Left ventricle myocardium inferior (tissue), 1 donor: ENCODE measurements at places on chromosomes 16 and 17. TPM values are rescaled to one million over a fixed set of nuclear protein-coding genes. Genes with fewer than 3 reads are reported as not detected.

DNA sequence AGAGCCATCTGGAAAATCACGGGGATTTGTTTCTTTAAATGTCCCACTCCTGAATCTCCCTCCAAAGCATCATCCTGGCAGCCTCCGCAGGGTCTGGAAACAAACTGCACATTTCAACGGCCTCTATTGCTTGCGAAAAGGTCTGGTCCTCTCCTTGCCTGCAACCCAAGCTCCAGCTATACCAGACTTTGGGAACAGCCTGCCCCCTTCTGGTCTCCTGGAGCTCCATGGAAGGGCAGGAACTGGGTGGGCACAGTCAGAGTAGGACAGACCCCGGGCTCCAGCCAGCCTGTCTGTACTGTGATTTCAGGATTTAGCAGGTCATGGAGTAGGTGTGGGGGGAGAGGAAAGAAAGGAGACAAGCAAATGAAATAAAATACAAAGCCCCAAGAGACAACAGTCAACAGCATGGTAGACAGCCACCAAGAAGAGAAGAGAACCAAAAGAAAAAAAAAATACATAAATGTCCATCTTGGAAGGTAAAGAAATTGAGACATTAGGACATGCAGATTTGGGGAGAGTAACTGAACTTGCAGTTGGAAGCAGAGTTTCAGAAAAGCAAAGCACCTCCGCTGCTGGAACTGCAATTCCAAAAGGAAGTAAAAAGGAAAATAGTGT, 2.7 kb downstream of the XYLT1 start:
- DNase-seq: peak; percentile 54

DNA sequence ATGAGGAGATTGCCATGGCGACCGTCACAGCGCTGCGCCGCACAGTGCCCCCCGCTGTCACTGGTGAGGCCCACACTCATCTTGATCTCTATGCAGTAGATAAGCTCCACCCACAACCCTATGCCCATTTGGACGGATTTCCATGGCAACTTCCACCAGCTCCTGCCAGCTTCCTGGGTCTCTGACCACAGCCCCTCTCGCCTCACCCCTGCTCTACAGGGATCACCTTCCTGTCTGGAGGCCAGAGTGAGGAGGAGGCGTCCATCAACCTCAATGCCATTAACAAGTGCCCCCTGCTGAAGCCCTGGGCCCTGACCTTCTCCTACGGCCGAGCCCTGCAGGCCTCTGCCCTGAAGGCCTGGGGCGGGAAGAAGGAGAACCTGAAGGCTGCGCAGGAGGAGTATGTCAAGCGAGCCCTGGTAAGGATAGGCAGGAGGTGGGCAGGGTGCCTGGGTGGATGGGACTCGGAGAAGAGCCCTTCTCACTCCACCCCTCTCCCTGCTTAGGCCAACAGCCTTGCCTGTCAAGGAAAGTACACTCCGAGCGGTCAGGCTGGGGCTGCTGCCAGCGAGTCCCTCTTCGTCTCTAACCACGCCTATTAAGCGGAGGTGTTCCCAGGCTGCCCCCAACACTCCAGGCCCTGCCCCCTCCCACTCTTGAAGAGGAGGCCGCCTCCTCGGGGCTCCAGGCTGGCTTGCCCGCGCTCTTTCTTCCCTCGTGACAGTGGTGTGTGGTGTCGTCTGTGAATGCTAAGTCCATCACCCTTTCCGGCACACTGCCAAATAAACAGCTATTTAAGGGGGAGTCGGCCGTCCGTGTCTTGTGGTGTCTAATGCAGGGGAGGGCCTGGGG, 4.3 kb downstream of the ALDOA start:
- DNase-seq: peak; percentile 46

DNA sequence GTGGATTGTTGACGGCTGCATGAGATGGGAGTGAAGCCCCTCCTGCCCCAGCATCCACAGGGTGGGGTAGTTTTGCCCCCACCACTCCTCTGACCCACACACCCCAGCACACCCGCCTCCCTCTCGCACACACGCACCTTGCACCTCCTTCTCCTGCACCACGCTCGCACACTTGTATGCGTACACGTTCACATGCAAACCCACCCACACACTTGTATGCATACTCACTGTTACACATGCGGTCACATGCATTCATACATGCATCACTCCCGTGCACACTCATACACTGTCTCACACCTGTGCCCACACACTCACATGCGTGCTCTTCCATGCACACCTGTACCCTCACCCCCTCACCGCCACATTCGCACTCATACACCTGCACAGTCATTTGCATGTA, 70.5 kb upstream of the CIBAR2 start:
- no peak for DNase-seq

GRCh38 chr17:57600074-57600473, 145.0 kb downstream of the CCDC182 start:
- DNase-seq: no peak

- DNase-seq: no peak
Measured at GRCh38 chr17:8125947-8126490, 2.1 kb upstream of the HES7 start.

GRCh38 chr16:81502396-81503070, 57.9 kb downstream of the CMIP start:
- no peak for DNase-seq

- DNase-seq: no peak
Measured at GRCh38 chr17:29394761-29395160, 4.6 kb downstream of the TAOK1 start.

DNA sequence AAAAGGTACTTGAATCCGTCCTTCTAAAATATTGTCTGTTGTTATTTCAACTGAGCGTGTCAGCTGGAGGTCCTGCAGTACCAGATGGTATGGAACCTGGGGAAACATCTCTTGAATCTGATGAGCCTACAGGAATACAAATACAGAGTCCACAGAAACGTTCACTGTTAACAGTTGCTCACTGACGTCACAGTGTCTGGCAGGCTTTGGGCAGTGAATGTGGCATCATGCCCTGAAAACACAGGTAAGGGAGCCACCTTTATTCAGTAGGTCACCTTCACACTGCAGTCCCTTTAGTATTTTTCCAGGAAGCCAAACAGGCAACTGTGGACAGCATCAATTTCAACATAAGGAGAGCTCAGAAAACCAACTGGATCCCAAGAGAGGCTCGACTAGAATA, 56.1 kb downstream of the AMFR start:
- DNase-seq: no peak

GRCh38 chr16:48538746-48539484, 71.1 kb downstream of the N4BP1 start:
- no peak for DNase-seq

GRCh38 chr17:65584604-65585521, 23.4 kb upstream of the AXIN2 start:
- peak; percentile 42 for DNase-seq

DNA sequence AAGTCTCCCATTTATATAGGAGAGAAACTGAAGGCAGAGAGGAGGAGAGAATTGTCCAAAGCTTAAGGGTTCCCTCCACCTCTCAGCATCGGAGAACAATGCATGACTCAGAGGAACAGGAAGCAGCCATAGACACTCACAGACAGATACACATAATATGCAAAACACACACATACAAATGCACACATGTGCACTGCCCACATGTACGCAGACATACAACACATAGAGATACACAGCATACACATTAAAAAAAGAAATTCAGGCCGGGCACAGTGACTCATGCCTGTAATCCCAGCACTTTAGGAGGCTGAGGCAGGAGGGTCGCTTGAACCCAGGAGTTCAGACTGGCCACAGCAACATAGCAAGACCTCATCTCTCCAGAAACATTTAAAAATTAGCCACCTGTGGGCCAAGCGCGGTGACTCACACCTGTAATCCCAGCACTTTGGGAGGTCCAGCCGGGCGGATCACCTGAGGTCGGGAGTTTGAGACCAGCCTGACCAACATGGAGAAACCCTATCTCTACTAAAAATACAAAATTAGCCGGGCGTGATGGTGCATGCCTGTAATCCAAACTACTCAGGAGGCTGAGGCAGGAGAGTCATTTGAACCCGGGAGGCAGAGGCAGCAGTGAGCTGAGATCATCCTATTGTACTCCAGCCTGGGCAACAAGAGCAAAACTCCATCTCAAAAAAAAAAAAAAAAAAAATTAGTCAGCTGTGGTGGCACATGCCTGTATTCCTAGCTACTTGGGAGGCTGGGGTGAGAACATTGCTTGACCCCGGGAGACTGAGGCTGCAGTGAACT, 11.3 kb downstream of the ERAL1 start:
- no peak for DNase-seq

DNA sequence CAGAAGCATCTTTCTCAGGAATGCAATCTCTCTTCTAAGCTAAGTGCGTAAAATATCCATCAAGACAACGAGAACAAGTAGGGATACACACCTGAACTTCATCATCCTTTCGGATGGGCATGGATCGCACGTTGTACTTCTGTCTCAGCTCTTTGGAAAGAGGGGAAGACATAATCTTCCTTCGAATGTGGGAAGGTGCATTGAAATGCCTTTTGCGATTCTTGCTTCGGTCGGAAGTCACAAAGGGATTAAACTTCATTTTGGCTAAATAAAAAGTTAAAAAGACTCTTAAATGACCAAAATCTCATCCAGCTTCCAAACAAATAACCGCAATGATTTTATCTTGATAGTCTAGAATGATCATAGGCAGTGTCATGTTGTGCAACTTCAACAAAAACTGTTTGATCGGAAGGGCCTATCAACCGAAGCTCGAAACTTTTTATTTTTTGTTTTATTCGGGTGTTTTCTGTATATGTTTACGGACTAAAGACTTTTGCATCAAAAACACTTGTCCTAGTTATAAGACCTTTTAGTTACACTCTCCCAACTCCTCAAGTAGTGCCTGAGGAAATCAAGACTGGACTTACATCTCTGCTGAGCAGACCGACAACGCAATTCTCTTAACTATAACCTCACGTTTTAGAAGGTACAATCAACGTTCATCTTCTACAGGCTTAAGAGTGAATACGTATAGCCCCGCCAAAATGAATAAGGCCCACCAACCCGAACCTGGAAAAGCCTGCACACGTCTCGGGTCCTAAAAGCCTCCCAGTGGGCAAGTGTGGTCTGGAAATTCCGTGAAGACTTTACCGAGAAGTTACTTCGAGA, 727 bp downstream of the RPL26 start:
- no peak for DNase-seq

DNA sequence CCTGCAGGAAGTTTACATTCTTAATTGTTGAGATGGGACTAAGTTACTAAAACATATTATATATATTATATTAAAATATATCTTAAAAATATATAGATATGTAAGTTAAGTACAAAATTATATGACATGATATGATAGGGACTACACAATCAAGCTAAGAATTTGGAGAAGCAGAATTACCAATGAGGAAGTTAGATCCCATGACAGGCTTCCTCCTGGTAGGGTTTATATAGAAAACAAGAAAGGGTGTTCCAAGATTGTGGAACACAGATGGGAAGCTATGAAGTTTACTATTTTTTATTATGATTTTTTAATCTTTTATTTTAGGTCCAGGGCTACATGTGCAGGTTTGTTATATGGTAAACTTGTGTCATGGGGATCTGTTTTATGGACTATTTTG, 260.8 kb upstream of the ZFHX3 start:
- DNase-seq: no peak

GRCh38 chr17:72922219-72922618, 170.3 kb downstream of the SLC39A11 start:
- no peak for DNase-seq

GRCh38 chr16:20870122-20870820, 29.9 kb downstream of the DCUN1D3 start:
- no peak for DNase-seq

GRCh38 chr16:22664132-22664531, 149.8 kb upstream of the HS3ST2 start:
- no peak for DNase-seq

GRCh38 chr17:74608511-74608910, 15.0 kb downstream of the CD300E start:
- no peak for DNase-seq

DNA sequence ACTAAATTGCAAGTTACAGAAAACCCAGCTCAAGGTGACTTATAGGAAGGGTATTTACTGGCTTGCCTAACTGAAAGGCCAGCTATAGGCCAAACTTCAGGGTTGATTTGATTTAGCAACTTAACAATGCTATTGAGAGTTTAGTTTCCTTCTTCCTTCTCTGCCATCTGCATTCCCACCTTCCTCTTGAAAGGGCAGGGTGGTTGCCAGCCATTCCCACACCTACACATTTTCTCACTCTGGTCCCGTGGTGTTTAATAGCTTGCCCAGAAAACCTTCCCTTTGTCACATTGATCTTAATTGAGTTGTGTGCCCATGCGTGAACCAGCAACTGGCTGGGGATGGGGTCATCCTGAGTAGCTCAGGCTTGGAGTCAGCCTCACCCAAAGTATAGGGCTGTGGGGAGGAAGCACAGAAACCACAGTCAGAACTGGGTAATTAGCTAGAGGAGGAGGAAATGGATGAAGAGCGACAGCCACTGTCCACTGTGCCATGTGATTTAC, 194.7 kb downstream of the SPECC1 start:
- DNase-seq: no peak

DNA sequence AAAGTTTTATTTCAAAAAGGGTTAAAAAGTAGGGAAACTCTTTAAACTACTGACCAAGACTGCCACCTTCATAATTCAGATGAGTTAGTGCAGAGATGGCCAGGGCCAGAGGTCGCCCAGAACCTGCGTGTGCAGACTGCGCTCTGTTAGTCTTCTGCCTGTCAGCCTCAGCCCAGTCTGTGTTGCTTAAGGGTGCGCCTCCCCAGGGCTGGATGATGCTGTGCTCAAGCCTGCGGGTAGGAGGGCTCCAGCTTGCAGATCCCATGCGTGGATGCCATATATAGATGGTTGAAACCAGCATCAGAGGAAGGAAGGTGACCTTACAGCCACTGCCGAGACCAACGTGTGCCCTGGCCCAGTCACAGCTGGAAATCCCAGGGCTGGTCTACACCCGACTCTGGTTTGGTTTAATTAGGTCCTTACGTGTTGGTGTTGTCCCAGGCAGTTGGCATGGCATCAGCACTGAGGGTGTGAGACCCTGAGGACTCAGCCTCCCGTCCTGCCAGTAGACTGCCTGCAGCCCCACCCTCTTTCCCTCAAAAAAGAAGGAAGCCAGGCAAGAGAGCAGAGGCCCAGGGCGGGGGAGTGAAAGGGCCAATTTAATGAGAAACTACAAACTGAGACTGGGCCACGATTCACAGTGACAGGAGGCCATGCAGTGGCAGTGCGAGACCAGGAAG, 27.7 kb downstream of the CDIP1 start:
- no peak for DNase-seq

Gene FBXW10
- 0.08 TPM for total RNA-seq

Gene KRT25
- not detected for total RNA-seq

Gene EVPL
- total RNA-seq: not detected

Gene GALR2
- not detected for total RNA-seq

Gene MPHOSPH6
- 11.3 TPM for total RNA-seq

Gene MYH3
- 0.88 TPM for total RNA-seq

Gene FNDC8
- total RNA-seq: not detected

Gene EIF4A3
- 30.0 TPM for total RNA-seq

Gene ERN1
- total RNA-seq: 9.3 TPM

Gene CD7
- 0.47 TPM for total RNA-seq

Gene CACNG1
- total RNA-seq: not detected

Gene BICDL2
- total RNA-seq: 0.05 TPM

Gene AANAT
- not detected for total RNA-seq

Gene CFAP52
- total RNA-seq: not detected
